ELR (cell line): ENCODE measurements at places on chromosomes 16 and 17.

GRCh38 chr17:34412965-34413441, 50.0 kb upstream of the CCL1 start:
- no peak for DNase-seq

GRCh38 chr17:77725846-77726245, 232.7 kb upstream of the TNRC6C start:
- no peak for DNase-seq

GRCh38 chr17:83002118-83002805, 77.1 kb upstream of the METRNL start:
- no peak for DNase-seq

- no peak for DNase-seq
Measured at GRCh38 chr16:10978871-10979446, 34.6 kb downstream of the CLEC16A start.

- peak; percentile 63 for DNase-seq
Measured at GRCh38 chr16:50671644-50672260, 9.4 kb downstream of the SNX20 start.
